ENCODE measurements at places on chromosomes 12 and 14.
A peak's percentile ranks its signal among the peaks of the same experiment; 100 is the strongest.

DNA sequence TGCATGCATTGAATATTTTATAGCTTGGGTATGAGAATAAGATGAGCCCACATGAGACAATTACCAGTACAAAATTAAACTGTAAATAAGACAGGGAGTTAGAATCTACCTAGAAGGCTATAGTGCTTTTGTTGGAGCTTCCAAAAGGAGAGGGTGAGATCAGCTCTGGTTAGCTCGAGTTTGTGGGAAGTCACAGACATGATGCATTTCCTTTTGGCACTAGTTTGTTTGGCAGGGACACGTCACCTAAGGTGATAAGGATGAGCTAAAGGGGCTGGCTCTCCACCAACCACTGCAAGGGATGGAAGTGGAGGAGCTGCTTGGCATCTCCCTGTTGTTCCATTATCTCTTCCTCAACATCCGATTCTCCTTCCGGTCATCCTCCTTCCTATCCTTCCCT, 48.5 kb upstream of the CPM start:
- peak; percentile 22 for DNase-seq

GRCh38 chr14:56358275-56358674, 221.3 kb upstream of the TMEM260 start:
- no peak for DNase-seq

GRCh38 chr14:21537090-21537424, 10.9 kb upstream of the SALL2 start:
- no peak for DNase-seq

DNA sequence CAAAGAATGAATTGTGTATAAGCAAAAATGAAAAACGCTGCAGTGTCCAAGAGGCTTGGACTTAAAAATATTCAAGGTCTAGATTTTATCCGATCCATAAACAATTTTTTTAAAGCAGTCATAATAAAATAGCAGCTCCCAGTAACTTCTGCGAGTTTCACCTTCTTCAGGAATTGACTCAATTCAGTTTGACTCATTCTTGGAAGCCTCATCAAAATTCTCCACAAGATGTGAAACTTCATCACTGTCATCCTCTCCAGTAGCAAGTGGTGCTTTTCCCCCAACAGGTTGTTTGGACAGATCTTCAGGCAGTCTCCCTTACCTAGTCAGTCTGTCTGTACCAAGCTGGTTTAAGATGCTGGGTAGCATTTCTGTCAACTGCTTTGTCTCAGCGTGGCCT, 93.5 kb upstream of the FOXG1 start:
- DNase-seq = peak; percentile 55

DNA sequence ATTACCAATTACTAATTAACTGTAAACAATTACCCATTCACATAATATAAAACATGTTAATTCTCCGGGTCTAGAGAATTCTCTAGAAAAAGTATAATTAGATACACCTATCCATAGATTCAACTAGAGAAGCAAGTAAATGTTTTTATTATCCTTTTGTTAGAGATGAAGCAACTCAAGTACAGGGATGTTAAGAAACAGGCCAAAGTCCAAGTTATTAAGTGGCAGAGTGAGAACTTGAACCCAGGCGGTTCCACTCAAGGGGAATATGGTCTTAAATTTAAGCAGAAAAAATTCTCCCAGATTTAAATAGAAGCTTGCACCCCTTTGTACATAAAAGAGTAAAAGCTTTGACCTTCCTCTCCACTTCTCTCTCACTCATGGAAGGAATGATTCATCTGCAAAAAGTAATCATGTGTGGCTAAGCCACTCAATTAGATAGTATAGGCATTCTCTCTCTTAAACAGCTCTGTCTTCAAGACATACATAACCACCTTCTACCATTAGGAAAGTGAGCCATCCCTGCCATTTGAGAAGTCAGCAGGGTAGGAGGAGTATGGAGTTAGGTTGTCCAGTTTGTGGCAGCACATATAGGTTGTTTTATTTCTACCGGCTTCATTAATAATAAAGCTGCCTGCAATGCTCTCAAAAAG, 34.1 kb downstream of the ERGIC2 start:
- peak; percentile 17 for DNase-seq

DNA sequence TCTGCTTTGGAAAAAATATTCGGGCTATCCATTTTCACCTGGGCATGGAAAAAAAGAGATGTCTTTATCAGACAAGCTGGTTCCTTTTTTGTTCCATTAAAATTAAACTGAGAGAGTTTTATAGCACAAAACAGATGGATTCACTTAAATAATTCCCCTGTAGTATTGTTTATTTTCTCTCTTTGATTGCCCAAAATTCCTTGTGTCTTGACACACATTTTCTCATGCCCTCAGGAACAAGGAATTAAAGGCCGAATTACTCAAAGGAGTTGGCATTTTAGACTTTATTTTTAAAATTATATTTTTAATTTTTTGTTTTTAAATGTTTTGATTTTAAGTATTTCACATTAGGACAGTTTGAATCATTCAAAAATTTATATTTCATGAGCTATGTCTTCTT, 69.6 kb upstream of the SLCO1C1 start:
- DNase-seq = no peak

DNA sequence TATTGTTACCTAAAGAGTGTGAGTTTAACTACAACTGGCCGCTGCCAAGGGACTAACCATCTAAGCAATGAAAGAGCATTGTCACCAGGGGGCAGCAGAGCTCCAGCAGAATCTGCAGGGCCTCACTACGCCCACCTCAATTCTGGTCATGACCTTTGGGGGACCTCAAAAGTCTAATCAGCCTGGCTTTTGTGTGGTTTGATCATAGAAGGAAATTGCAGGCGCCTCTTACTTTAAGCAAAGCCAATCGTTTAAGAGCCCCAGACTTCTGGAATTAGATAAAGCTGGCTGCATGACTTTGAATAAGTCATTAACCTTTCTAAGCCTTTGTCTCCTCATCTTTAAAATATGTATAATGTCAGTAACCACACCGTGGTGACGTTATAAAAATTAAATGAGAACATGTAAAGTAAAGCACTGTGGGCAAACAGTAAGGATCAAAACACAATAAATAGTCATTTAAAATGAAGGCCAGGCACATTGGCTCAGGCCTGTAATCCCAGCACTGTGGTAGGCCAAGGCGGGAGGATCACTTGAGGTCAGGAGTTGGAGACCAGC, 58.6 kb downstream of the TBX3 start:
- DNase-seq = peak; percentile 99

DNA sequence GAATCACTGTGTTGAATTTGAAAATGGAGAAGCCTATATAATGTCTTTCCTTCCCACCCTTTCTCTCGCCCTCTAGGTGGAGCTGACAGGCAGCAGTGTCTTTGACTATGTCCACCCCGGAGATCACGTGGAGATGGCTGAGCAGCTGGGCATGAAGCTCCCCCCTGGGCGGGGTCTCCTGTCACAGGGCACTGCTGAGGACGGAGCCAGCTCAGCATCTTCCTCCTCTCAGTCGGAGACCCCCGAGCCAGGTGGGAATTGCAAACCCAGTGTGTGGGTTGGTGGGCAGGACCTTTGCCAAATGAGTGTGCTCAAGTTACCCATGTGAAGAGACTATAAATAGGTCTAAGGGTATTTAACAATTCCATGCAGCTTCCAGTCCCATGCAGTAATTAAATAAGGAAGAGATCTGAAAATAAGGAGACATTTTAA, 274.7 kb downstream of the EGLN3 start:
- peak; percentile 55 for DNase-seq

GRCh38 chr14:28254768-28255167, 511.8 kb upstream of the FOXG1 start:
- no peak for DNase-seq

DNA sequence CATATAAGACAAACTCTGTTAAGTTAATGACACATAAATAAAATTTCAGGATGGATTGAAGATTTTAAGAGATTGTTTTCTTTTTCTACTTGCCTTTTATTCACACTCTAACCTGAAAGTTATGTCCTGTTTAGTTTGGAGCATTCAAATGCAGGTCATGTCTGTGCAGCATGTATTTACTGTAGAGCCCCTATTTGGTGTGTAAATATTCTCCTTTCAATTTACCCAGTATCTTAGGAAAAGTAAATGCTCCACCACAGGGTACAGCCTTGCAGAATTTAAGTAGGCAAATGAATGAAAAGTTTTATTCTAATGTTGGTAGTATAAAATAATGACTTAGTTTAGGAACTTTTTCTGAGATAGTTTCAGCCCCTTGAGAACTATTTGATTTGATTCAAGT, 6.2 kb upstream of the DCN start:
- no peak for DNase-seq

GRCh38 chr12:76341436-76342030, 6.7 kb downstream of the BBS10 start:
- DNase-seq = peak; percentile 37

- no peak for DNase-seq
Measured at GRCh38 chr12:23921099-23921856, 28.2 kb downstream of the SOX5 start.

DNA sequence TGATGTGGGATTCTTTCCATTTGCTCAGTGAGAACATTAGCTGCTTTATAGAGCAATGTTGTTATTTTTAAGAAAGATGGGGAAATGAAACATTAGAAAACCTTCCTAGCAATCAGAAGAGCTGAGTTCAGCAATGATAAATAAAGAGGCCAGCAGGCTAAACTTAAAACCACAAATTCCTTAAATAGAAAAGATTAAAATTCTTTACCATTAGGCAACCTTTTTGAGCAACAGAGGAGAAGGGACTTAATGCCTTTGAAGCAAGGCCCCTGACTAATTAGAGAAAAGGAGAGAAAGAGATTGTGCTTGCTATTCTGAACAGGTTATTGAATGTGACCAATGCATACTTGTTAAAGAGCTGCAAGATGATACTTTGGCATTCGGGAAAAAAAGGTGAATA, 160.8 kb upstream of the LMO3 start:
- DNase-seq = peak; percentile 83

GRCh38 chr12:83958997-83959396, 953.6 kb downstream of the SLC6A15 start:
- DNase-seq = no peak

DNA sequence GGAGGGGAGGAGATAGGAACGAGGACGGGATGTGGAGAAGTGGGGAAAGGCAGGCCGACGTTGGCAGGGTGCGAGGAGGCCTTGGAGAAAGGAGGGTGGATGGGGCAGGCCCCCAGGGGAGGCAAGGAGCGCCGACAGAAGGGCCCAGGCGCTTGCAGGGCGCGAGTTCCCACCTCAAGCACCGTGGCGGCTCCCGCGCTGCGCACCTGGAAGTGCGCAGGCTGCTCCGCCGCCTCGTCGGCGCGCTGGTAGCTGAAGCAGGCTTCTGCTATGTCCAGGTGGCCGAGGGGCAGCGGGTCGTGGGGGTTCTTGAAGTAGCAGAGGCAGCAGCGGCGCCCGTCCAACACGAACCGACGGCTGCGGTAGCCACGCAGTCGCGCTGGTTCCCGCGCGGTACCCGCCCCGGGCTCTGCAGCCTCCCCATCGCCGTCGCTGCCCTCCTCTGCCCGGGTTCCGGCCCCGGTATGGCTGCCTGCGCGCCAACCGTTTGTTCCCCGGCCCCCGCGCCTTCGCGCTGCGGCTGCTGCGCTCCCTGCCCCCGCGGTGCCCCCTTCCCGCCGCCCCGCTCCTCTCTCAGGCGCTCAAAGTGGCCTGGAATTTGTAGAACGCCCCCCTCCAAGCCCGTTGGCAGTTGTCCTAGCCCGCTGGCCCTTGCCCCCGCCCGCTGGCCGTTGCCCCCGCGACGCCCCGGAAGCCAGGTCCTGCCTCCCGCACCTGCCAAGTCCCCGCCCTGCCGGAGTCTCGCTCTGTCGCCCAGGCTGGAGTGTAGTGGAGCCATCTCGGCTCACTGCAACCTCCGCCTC, 1.1 kb upstream of the ACTR6 start:
- DNase-seq = no peak

DNA sequence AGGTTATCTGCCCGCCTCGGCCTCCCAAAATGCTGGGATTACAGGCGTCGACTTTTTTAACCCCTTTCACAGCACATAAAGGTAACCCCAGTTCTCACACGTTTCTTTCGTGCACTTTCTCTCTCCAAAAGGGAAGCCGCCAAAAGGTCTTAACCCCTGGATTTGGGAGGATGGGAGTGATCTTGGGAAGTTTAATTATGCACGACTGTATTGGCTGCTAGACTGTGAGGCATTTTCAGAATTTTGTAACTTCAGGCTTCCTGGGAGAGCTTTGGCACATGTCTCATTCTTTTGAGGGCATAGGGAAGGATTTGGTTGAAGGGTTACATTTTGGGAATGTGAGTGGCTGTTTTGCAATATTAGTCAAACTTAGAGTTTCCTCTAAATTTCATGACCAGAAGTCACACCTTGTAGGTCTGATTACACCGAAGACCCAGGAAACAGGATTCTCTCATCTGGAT, 1.4 kb upstream of the SMARCC2 start:
- DNase-seq = no peak

GRCh38 chr12:124625867-124626675, 58.7 kb upstream of the NCOR2 start:
- DNase-seq = peak; percentile 75

GRCh38 chr12:100154474-100155247, 12.0 kb upstream of the BLTP3B start:
- DNase-seq = peak; percentile 41

DNA sequence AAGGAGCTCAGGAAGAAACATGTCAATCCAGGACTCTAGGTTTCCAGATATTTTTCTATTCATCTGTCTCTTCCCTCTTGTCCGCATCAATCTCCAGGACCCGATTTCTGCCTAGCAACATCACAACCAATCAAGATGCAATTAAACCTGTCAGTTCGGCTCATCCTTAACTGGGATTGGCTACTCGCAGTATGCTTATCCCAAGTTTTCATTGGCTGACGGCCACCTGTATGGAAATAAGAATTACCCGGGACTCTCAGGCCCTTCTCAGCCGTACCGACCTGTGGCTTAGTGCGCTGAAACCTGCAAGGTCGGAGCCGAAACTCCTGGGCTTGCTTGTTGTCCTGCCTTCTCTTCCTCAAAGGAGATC, 20.4 kb upstream of the ATP5MC2 start:
- DNase-seq = peak; percentile 93

DNA sequence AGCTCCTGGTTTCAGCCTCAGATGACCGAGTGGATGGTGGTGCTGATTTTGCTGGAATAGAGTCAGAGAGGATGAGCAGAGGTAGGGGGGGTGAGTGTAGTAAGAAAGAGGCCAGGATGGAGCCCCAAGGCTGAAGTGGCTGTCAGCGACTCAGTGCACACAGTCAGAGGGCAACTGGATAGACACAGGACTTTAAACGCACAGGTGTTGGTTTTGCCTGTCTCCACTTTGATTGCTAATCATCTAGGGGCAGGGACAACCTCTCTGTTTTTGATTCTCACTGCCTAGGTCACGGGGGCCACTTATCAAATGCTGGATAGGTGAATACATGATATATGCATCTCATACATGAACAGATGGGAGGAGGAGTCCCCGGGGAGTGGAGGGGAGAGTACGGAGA, 99.5 kb downstream of the EGLN3 start:
- DNase-seq = no peak

GRCh38 chr12:41536813-41537490, 348.8 kb downstream of the PDZRN4 start:
- no peak for DNase-seq

Measured in amniotic epithelial cell (primary cell).